Stimulated activated CD4-positive, alpha-beta T cell treated with anti-CD3 and anti-CD28 coated beads, Interleukin-12 subunit alpha, Interleukin-12 subunit beta, amount 100 ng/mL, for 24 hours (primary cell): ENCODE measurements at places on chromosomes 7 and 10.

DNA sequence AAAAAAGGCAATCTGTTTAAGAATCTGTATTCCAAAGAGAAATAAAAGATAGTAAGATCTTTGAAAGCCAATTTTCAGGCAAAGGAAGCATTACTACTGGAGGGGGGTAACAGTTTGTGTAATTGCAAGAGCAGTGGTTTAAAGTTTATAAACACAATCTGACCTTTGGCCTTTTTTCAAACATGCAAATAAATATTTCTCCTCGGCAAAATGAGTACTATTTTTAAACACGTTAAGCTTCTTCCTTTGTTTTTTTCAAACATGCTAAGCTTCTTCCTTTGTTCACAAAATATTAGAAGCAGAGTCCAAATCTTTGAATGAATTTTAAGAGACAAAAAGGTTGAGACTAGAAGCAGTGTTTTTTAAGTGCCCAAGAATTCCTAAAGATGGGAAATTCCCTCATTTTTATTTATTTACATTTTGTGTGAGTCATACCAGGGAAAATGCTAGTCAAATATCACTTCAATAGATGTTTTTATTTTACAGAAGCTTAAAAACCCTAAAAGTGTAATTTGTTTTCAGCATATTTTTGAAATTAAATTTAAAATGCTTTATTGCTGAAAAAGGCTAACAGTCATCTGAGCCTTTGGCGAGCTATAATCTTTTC is 229.3 kb downstream of the GPR37 start:
- DNase-seq, result no peak

- no peak for DNase-seq
Observed at GRCh38 chr10:104128214-104128613, 6.2 kb downstream of the SFR1 start.

- peak; percentile 72 for DNase-seq
Observed at GRCh38 chr7:149662591-149663095, 110.7 kb downstream of the ZNF467 start.

DNA sequence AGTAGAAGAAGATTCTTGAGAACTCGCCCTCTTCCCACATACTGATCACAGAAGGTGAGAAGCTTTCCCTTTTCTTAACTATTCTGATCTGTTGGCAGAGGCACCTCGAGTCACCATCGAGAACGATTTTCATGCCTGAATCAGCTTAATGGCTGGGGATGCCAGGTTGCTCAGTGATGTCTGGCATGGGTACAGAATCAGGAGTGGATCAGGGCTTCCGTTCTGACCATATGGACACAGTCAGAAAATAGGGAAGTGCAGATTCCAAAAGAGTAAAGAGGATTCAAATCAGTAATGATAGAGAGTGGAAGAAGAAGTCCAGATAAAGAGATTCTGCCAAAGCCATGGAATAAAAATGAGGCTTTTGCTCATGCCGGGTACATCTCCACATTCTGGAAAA is 52.0 kb upstream of the GRB10 start:
- no peak for DNase-seq

DNA sequence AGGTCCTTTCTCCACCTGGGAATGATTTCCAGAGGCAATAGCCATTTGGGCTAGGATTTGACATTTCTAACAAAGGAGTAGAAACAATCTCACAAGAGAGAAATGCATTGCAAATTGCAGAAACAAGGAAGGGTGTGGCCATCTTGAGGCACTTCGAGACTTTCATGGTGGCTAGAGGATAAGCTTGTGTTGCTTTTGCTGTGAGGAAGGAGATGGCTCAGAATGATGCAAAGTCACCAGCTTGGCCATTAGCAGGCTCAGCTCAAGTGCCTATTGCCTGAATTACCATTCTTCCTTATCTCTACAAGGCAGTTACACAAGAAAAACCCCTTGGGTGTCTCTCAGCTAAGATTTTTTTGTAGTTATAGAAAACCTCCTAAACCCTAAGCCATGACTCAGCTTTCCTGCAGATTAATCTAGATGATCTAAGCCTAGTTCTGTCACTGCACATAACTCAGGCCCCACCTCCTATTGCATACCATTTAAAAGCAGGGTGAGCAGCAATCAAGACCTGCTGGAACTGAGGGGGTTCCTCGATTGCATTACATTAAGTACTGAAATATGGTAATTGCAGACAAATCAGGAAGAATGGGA is 683.1 kb downstream of the NRG3 start:
- no peak for DNase-seq

DNA sequence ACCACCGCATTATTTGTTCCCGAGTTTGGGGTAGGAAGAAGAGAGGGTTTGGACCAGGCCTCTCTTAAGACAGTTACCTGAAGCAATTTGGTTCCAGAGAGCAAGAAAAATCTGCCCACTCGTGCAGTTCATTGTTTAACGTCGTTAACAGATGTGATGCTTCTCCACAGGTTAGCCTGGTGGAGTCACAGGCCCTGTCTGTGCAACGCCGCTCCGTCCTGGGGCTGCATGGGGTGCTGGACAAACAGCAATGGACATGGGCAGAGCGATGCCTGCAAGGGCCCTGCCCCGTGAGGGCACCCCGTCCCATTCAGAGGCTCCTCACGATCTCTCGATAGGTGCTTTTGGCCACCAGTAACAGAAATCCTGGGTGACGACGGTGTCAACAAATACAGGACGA is 9.7 kb downstream of the FOXL3 start:
- no peak for DNase-seq
